ENCODE measurements at places on chromosomes 11 and 22. TPM values are rescaled to one million over a fixed set of nuclear protein-coding genes. Genes with fewer than 3 reads are reported as not detected.
A peak's percentile ranks its signal among the peaks of the same experiment; 100 is the strongest.

DNA sequence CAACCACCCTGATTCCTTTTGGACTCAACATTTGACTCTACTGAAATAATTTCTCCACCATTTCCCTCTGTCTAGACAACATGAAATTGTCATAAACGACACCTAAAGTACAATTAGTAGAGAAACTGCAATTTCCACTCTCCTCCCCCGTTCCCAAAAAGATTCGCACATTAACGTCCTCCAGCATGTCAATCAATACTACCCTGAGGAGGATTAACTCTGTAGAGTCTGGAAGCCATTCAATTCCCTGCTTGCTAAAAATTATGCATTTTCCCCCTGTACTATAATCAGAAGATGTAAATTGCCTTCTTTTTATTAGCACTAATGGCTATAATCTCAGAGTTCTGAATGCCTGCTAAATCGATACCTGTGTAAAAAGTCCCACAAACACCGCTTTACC is 70.5 kb downstream of the AMBRA1 start:
- no peak for DNase-seq

- no peak for DNase-seq
Measured at GRCh38 chr22:29702931-29703501, 16.8 kb upstream of the CABP7 start.

GRCh38 chr22:30308518-30309230 is 18.1 kb downstream of the TBC1D10A start:
- peak; percentile 62 for DNase-seq

GRCh38 chr11:64353715-64354506 is 5.1 kb upstream of the RPS6KA4 start:
- DNase-seq = no peak

GRCh38 chr11:125289419-125290098 is 125.0 kb downstream of the PKNOX2 start:
- DNase-seq = no peak

DNA sequence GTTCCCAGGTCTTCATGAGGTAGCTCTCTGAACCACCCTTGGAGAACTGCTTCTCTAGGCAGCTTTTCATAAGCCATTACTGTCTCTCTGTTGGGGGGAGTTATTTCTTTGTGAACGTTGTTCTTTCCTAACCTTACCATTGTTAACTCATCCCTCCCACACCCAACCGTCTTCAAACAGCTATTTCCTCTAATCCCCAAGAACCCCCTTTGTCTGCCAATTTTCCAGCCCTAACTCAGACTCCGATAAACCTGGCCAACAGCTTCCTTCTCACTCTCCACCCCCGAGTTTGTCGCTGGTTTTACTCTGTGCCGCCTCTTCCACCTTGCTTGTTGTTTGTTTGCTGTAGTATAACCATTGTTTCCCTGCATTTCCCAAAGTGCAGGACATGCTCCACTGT is 131.5 kb downstream of the CCDC34 start:
- no peak for DNase-seq

AMBRA1 gene
- 11.3 TPM for total RNA-seq

GRCh38 chr22:29689880-29690213 is 30.0 kb upstream of the CABP7 start:
- peak; percentile 31 for DNase-seq

- DNase-seq = no peak
Measured at GRCh38 chr11:6727971-6728760, 43.6 kb downstream of the OR2AG2 start.

DNA sequence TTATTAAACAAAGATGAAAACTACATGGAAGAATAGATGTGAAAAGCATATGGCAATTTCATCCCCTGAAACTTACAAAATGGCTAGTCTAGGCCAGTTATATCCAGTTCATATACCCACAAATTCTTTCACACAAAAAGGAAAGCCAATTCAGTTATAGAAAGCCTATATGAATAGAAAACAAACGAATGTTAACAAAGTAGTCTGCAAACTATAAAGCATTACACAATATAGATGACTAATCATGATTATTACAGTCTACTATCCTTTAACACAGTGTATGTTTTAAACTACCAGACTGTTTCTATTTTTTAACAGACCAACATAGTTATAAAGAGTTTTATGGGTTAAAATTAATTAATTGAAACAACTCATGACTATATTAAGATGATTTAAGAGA is 12.1 kb downstream of the DCUN1D5 start:
- peak; percentile 81 for DNase-seq

XRCC6 gene
- total RNA-seq = 266 TPM

DNA sequence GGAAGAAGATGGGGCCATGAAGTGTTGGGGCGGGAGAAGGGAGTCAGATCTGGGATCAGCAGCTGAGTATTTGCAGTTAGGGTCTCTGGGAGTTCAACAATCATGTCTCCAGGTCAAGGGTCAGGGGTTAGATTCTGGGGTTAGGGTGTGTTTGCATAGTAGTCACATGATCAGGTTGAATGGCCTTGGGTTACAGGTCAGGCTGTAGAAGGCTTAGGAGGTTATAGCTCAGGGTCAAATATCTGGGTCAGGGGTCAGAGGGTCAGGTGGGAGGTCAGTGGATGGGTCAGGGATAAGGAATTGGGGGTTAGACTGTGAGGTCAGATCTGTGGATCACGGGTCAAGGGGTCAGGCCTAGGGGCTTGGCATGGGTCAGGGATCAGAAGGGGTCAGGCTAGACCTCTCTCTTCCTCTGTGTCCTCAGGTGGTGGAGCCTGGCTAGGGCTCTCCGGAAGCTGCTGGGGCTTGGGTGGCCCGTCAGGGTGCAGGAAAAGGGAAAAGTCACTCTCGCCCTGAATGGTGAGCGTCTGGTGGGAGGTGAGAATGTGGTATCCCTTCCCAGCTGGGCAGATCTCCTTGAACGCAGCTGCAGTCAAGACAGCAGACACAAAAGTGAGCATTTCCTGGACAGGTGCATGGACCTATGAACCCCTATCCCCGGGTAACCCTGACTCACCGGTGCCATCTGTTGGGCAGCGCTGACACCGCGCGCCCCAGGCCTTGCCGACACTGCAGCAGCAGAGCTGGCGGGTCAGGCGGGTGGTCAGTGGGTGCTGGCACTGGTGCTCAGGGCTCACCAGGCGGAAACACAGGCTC is 6.4 kb downstream of the LTBP3 start:
- DNase-seq = peak; percentile 39

- peak; percentile 58 for DNase-seq
Measured at GRCh38 chr11:62393061-62393611, 25.7 kb upstream of the SCGB1A1 start.

LRRC75B gene
- 4.2 TPM for total RNA-seq

GRCh38 chr11:64472593-64473455 is 113.9 kb downstream of the RPS6KA4 start:
- no peak for DNase-seq

CASP5 gene
- not detected for total RNA-seq

TYR gene
- total RNA-seq = not detected

GRCh38 chr22:23137468-23137867 is 4.3 kb downstream of the RSPH14 start:
- no peak for DNase-seq

- no peak for DNase-seq
Measured at GRCh38 chr11:30310623-30311022, 12.3 kb upstream of the ARL14EP start.

MUC5AC gene
- total RNA-seq = under 0.01 TPM

- no peak for DNase-seq
Measured at GRCh38 chr11:14420223-14420622, 61.2 kb upstream of the RRAS2 start.

TMEM151A gene
- total RNA-seq = not detected

GLYATL2 gene
- total RNA-seq = not detected

- peak; percentile 62 for DNase-seq
Measured at GRCh38 chr11:33461369-33462125, 204.4 kb downstream of the HIPK3 start.

DNA sequence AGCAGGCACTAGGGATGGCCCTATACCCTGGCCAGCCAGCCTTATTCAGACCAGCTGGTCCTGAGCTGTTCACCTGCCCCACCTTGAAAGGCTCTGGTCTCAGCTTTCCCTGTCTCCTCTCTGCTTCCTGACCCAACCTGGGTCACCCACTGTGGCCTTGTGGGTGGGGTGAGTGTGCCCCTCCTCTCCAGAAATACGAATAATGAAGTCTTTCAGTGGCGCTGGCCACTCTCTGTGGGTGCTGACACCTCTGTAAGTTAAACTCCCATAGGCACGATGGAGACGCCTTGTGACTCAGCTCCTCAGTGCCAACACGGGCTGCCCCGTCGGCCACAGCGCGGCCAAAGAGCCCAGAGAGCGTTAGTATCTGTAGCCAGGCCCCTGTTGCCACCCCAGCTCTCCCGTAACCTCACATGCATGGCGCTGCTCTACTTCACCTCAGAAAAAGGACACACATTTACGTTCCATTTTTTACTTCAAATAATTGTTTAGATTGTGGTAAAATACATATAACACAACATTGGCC is 74.6 kb upstream of the SEPTIN5 start:
- no peak for DNase-seq

ALX4 gene
- not detected for total RNA-seq

GRCh38 chr11:91997226-91997625 is 227.4 kb upstream of the FAT3 start:
- DNase-seq = no peak

DNA sequence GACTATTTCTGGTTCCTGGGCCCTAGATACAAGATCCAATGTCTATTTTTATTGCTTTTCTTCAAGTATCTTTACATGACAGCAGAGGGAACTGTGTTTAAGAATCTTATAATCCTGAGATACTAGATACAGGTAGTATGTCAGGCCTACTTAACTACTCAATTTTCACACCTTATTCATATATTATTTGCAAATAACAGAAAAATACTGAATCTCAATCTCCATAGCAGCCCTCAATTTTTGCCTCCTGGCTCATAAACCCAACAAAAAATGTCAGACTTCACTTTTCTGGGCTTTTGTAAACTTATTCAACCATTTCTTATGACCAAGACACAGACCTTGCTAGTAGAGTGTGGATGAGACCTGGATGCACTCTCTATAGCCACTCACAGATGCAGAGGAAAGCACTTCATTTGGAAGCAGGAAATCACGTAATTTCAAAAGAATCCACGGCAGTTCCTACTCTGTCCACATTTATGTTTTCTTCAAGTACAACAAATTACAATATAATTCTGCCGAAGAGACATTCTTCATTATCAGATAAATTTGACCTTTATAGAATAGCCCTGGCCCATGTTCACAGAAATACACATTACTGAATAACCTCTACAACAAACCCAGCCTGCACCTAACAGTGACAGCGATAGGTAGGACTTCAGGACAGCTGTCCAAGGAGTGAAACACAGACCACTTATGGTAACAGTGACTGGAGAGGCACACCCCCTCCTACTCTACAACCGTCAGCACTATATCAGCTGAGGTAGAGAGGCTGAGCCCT is 62.0 kb upstream of the YPEL1 start:
- DNase-seq = peak; percentile 41

DNA sequence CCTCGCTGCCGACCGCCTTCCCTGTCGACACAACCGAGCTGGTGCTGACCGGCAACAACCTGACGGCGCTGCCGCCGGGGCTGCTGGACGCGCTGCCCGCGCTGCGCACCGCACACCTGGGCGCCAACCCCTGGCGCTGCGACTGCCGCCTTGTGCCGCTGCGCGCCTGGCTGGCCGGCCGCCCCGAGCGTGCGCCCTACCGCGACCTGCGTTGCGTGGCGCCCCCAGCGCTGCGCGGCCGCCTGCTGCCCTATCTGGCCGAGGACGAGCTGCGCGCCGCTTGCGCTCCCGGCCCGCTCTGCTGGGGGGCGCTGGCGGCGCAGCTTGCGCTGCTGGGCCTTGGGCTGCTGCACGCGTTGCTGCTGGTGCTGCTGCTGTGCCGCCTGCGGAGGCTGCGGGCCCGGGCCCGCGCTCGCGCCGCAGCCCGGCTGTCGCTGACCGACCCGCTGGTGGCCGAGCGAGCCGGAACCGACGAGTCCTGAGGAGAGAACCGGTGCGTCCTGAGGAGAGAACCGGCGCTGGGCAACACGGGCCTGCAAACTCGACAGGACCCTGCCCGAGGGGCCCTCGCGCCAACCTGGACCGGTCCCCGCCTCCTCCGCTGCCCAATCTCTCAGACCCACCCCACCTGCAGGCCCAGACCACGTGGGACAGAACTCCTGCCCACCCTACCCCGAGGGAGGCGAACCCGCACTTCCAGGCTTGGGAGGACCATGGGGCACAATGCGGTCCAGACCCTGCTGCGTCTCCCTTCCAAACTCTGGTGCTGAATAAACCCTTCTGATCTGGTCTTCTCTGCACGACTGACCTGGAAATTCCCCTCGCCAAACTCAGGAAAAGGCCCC is 866 bp downstream of the GP1BB start:
- no peak for DNase-seq

DNA sequence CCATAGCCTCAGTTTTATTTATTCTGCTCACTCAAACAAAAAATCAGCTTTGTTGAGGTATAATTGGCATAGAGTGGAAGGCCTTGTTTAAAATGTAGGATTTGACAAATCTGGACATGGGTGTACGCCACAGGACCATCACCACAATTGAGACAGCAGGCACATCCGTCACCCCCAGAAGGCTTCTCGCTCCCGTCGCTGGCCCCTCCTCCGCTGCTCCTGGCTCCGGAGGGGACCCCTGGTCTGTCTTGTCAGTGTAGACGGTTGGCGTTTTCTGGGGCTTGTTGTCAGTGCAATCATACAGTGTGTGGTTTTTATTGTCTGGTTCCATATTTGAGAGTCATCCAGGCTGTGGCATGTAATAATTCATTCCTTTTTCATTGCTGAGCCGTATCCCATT is 97.6 kb downstream of the KCNQ1 start:
- DNase-seq = no peak

MS4A3 gene
- not detected for total RNA-seq

- DNase-seq = no peak
Measured at GRCh38 chr22:49025791-49026493, 801.7 kb downstream of the BRD1 start.

DSCAML1 gene
- not detected for total RNA-seq

DNA sequence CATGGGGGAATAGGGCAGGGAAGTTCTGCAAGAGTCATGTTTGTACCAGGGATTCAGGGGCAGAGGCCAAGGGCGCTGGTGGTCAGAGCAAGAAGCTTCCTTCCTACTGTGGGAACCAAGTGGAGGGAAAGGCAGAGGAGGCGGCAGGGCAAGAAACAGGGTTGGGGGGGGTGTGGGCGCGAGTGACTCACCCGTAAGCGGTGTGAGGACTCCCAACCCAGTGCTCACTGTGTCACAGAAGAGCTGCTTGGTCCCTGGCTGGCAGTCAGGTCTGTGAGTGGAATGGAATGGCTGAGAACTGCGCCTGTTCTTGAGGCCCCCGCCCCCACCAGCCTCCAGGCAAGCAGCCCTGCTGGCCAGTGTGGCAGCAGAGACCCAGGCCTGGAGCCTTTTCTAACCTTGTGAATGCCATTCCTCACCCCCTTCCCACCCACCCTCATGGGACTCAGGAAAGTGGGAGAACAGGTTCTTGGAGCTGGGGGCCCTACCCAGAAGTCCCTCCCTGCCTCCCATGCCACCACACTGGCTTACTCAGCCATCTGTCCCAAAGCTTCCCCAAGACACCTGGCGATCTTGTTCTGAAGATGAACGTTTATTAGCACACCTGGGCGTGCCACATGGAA is 4.7 kb downstream of the LRRC10B start:
- no peak for DNase-seq

All from bronchial epithelial cell (primary cell).